Head of caudate nucleus (tissue), 42 donors: ENCODE measurements at places on chromosomes 13 and 19.

DNA sequence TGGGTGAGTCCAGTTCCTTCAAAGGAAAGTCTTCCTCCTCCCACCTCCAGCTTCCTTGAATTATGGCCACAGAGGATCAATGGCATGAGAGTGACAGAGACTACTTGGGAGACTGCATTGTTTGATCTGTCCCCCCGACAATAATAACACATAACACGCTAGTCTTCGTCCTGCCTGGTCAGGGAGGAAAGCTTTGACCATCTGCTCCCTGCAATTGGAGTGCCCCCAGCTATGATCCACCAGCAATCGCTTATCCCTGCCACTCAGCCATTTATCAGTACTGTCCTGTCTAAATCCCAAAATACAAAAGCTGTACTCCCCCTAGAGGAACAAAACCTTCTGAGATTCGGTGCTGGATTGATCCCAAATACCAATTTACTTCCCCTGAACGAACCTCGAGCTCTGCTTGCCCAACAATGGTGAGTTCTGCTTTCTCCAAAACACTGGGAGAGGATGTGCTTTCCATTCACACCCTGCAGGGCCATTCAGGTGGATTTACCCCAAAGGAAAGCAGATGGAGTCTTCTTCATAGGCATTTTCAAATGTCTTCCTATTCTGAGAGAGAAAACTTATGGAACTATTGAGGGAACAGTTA lies 466.7 kb downstream of the TSHZ3 start:
- DNase-seq = no peak

DNA sequence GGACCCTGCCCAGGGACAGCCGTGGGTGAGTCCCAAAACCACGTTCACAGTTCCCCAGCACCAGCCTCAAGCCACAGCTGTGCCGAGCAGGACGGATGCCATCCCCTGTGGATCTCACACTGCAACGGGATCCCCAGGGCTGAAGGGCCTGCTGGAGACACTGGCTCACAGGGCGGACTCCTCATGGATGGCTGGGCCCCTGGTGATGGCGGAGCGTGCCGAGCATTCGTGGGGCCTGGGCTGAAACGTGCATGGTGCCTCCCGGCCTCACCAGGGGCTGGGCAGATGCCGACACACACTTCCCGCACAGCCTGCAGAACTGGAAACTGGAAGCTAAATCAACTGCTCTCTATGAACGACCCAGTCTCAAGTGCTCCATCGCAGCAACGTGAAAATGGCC lies 9.6 kb downstream of the RNF126 start:
- no peak for DNase-seq

- DNase-seq = no peak
Measured at GRCh38 chr19:30871979-30872378, 477.3 kb downstream of the TSHZ3 start.

- no peak for DNase-seq
Measured at GRCh38 chr19:3844596-3844995, 24.2 kb downstream of the ZFR2 start.

DNA sequence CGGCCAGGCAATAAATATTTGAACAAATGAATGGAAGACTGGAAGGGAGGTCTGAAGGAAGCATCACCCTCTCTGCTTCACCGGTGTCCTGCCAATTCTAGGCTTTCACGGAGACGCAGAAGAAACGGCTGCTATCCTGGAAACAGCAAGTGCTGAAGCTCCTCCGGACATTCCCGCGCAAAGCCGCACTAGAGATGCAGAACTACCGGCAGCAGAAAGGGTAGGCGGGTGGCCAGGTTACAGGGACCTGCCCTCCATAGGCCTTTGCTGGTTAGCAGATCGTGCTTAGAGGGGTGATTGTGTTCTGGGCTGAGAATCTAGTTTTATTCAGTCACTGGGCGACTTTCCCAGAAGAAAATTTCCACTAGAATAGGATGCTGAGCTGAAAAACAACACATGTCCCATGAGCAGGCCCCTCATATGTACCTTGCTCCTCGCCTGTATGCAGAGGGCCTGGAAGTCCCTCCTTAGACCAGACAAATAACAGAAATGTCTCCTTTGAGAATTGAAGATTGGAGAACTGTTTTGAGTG lies 11.0 kb downstream of the PAF1 start:
- DNase-seq = no peak

DNA sequence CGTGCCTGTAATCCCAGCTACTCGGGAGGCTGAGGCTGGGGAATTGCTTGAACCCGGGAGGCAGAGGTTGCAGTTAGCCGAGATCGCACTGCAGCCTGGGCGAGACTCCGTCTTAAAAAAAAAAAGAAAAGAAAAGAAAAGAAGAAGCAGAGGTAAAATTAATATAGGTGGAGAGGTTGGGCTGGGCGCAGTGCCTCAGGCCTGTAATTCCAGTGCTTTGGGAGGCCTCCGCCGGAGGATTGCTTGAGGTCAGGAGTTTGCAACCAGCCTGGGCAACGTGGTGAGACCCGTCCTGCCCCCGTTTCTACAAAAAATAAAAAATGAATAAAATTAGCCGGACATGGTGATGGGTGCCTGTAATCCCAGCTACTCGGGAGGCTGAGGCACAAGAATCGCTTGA lies 912 bp upstream of the TUBA3C start:
- DNase-seq = no peak

- peak; percentile 83 for DNase-seq
Measured at GRCh38 chr13:112443995-112444311, 67.8 kb downstream of the SPACA7 start.

GRCh38 chr19:42286349-42287016 lies 15.4 kb upstream of the PRR19 start:
- DNase-seq = no peak

DNA sequence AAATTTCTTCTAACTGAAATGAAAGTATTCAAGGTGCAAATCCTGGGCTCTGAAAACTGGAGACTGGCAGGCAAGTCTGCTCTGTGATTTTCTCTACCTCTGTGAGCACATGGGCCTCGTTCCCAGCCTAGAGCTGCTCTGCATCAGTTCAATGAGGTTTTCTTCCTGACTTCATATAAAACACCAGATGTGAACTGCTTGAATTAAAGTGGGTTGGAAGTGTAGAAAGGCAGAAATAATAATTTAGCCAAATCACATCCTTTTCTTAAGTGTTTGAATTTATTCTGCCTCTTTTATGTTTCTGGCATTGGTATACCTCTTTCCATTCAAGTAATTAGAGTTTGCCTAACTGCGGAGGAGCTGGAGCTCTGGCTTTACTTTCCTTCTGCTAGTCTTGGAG lies 540.8 kb downstream of the OLFM4 start:
- DNase-seq = no peak

DNA sequence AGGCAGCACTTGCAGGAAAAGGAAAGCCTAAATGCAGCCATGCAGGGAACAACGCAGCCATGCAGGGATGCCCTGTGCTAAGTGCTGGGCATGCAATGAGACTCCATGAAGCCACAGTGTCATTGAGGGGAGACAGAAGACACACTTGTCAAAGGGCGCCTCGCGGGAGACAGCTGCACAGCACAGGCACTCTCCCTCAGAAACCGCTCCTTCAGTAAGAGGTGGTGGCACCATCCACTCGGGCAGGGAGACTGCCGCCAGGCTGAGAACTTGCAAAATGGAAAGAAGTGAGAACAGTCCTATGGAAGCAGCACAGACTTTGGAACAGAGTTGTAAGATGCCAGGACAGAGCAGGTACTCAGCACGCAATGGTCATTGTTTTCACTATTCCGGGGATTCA lies 51.1 kb downstream of the GGACT start:
- no peak for DNase-seq

DNA sequence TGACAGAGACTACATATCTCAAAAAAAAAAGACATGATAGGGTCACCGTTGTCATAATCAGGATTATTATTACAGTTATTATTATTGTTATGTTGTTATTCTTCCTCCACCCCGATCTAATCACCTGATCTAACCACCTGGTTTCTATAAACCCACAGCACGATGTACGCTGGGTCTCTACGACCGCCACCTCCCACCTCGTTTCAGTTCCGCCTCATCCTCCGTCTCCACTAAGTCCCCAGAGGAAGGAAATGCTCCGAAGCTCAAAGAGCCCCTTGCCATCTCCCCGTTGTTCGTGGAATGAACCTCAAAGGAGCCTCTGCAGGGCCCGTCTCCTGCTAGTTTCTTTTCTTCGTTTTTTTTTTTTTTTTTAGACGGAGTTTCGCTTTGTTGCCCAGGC lies 15.9 kb upstream of the MEIS3 start:
- DNase-seq = no peak

- no peak for DNase-seq
Measured at GRCh38 chr19:31963746-31964145, 381.7 kb upstream of the ZNF507 start.

DNA sequence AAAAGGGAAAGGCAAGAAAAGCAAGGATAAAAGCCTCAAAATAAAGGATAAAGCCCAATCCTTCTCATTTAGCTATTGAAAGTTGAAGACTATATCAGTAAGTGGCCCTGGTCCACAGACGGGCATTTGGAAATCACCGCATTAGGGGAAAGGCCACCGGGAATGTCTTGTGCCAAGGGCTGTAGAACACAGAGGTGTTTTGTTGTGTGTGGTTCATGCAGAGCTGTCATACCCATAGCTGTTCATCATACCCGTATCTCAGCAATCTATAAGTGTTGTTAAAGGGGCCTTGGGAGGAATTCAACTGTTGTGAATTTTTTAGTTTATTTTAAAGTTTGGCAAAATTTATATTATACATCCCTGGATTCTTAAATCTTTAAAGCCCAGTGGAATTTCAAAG lies 33.0 kb downstream of the DLEU7 start:
- DNase-seq = no peak

DNA sequence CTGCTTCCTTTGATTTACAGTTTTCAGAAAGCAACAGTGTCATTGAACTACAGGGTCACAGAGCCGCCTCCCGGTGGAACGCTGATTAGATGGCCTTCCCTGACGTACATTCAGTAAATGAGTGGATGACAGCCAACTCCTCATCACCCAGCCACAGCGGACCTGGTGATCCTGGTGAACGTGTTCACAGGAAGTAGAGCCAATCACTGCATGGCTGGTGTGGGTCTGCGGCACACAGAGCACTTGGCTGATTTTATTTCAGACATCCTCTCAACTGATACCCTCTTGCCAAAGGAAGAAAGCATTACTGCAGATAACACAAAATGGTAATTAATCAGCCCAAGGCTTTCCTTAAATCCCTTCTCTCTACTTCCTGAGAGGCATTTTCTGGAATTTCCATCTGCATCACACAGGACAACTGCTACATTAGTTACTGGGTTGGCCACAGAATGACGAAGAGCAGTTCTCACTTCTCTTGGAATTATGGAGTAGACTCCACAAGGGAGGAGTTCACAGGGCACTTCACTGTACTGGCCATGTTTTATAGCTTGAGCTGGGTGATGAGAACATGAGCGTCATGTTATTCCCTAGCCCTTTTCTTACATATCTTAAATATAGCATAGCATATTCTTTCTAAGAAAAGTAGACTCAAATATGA lies 84.0 kb upstream of the SLC7A1 start:
- no peak for DNase-seq

DNA sequence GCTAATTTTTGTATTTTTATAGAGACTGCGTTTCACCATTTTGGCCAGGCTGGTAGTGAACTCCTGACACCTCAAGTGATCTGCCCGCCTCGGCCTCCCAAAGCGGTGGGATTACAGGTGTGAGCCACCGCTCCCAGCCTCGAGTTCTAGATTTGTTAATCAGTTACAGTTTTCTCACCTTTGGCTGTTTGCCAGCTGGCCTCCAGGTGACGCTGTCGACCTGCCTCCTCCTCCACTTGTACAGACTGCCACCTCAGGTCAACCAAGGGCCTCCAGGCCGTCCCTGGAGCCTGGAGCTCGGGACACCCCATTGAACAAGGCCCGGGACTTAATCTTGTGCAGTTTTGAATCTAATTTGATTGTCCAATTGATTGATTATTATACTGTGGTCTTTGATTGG lies 45.5 kb downstream of the IER2 start:
- no peak for DNase-seq

GRCh38 chr19:14346279-14346678 lies 35.0 kb upstream of the ADGRE5 start:
- no peak for DNase-seq

GRCh38 chr13:35760735-35761281 lies 284.3 kb upstream of the MAB21L1 start:
- DNase-seq = no peak

DNA sequence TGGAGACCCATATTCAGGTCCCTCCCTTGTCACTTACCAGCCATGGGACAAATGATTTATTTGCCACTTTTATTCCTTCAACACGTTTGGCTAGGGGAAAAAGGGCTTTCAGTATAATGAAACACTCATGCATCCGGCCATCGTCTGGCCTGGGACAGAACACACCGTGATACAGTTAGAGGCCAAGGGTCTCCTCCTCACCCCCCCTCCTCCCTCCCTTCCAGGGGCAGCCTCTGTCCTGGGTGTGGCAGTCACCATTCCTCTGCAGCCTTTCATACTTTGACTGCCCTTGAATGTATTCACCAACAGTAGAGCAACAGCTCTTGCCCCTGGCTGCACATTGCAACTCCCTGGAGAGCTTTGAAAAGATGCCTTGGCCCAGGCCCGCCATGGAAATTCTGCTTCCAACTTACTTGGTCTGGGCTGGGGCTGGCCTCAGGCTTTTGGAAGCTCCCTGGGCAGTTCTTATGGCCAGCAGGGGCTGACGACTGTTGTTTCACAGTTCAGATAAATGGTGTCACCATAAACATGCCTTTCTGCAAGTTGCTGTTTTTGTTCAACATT lies 3.0 kb downstream of the PAK4 start:
- no peak for DNase-seq

DNA sequence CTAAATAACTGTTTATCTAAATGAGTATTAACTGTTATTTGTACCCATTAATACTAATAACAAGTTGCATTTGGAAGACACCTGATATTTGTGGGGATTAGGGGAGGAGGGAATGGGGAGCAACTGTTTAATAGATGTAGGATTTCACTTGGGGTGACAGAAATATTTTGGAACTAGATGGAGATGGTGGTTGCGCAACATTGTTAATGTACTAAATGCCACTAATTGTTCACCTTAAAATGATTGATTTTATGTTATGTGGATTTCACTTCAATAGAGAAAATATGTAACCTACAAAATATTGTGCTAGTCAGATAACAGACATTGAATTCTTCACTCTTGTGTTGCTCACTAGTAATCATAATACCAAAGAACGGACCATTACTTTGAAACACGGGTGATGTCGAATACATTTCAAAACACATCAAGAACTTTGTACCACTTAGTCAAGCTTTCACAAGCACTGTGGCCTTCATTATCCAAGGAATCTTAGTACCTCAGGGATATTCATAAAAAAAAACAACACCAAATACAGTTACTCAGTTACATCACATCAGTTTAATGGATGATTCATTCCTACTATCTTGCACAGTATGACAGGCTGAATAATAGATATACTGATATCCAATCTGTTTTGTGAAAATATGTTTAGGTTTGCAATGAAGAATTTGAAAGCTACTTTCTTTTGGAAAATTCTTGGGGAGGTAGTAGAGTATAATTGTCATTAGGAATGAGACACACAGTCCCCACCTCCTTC lies 721.8 kb downstream of the PCDH9 start:
- no peak for DNase-seq

- DNase-seq = no peak
Measured at GRCh38 chr19:10740798-10741197, 22.9 kb downstream of the DNM2 start.

- DNase-seq = no peak
Measured at GRCh38 chr13:28942906-28943305, 122.8 kb downstream of the MTUS2 start.
